ENCODE measurements at places on chromosomes 3 and 15.
A peak's percentile ranks its signal among the peaks of the same experiment; 100 is the strongest.

- DNase-seq: no peak
These were observed 169.5 kb upstream of the THBS1 start for GRCh38 chr15:39411102-39411989.

DNA sequence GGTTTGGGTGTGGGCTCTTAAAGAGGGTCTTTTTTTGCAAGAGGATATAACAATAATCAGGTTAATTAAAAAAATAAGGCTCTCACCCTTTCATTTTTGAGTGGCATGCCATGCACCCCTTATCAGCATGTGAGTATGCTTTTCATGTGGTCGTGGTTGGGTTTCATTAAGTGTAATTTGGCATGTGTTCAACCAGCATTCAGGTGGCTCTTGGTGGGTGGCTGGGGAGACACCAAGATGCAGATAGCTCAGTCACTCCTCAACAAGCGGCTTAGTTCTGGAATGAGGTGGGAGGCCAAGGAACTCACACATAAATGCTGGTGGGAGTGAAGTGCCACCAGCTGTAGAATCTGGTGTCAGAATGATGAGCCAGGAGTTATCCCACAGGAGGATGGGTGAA, 66.8 kb downstream of the FLNB start:
- DNase-seq: no peak

- no peak for DNase-seq
These were observed 14.1 kb downstream of the ACKR2 start for GRCh38 chr3:42823351-42823750.

DNA sequence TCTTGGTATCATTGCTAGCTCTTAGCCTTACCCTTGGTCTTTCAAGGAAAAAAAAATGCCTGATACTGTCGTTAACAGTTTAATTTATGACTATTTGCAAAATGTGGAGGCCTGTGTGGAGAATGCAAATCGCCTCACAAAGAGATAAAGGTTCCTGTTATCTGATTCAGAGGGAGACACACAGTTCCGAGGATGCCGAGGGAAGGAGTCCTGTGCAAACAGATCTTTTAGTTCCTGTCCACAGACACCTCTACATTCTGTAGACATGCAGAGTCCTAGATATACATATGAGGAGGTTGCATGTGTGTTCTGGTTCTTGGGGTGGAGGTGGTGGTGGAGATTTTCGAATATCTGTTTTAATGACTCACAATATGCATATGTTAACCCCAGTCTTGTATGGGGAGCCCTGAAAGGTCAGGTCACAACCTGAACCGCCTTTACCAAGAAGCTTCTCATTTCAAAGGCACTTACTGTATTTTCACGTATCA, 5.7 kb downstream of the NR2F2 start:
- DNase-seq: no peak

- DNase-seq: no peak
These were observed 7.9 kb upstream of the SRP14 start for GRCh38 chr15:40046721-40047414.

DNA sequence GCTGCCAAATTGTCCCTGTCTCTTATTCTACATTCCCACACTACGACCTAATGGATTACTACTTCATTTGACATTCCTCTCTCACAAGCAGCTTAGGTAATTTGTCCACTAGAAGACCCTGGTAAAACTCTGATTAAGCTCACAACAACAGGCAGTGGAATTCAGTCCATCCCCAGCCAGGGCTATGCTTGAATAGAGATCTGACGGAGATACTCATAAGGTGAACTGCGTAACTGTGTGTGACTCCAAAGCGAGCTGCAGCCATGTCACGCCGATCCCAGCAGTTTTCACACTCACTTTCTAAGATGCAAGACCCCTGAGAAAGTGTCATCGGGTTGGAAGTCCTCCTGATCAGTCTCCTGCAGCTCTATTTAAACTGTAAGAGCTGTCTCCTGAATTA, 25.7 kb upstream of the ROBO2 start:
- DNase-seq: no peak

DNA sequence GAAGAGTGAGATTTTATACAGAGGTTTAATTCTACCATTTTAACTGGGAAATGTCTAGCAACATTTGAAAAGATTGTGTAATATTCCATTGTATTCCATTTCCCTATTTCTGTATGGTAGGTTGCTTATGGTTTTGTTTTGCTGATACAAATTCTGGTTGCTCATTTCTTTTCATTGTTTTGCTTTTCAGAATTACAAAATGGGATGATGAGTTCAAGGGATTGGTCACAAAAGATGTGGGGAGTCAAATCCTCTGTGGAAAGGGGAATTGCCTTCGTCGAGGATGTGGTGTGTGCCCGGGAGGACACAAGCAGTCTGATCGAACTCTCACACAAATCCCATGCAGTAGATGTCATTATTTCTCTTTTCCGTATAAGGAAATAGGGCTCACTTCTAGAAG, 18.3 kb downstream of the SLCO3A1 start:
- no peak for DNase-seq

- DNase-seq: no peak
These were observed 10.6 kb upstream of the VWA5B2 start for GRCh38 chr3:184218814-184219213.

- DNase-seq: no peak
These were observed 325 bp downstream of the ALCAM start for GRCh38 chr3:105367063-105367405.

DNA sequence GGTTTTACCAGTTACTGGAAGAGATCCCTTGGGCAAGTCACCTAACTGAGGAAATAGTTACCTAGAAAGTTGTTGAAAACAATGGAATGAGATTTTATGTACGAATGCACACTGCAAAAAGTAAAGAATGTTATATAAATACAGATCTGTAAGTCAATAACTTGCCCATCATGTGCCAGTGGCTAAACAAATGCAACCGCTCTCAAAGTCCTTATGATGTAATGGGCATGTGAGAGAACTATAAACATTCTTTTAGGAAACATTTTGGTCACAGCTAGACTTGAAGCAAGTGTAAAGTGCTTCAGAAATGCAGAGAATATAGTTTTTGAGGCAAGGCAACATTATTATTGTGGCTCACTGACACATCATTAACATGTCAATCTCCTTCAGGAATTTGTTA, 1044.5 kb downstream of the TUSC7 start:
- no peak for DNase-seq

GRCh38 chr15:76863123-76863522, 42.0 kb downstream of the SCAPER start:
- no peak for DNase-seq

DNA sequence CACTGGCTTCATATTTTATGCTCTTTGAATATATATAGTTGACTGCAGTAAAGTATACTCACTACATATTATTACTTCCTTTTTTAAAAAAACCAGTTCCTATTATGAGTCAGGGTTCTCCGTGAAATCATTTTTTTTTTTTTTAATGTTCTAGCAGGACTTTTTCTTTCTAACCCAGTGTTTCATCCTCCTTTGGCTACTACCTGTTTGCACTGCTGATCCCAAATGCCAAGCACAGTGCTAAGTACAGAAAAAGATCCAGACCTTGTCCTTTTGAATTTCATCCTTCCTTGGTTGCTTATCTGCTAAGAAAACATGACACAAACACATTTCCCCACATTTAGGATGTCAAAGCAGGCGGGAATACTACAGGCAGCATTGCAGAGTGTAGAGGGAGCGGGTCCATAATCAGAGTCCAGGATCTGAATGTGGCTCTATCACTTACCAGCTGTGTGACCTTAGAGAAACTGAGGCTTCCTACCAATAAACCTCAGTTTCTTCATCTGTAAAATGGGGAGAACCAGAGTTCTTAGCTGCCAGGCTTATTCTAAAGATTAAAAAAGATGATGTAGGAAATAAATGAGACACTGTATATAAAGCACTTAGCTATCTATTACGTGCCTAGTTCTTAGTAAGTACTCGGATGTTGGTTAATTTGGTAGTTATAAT, 37.2 kb upstream of the ANPEP start:
- no peak for DNase-seq

DNA sequence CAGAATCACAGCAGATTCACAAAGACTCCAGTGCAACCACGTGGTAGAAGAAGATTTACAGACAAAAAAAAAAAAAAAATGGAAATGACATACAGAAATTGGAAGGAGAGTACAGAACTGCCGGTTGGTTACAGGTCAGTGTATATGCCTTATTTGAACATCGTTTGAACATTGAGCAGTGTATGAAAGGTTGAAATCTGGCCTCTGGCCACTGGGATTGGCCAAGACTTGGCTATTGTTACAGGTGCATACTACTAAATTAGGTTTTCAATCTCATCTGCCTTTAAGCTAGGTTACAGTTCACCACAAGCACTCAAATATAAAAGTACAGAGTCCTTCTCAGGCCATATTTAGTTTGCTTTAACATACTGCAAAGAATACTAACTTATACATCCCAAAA, 59.8 kb downstream of the THBS1 start:
- DNase-seq: no peak

DNA sequence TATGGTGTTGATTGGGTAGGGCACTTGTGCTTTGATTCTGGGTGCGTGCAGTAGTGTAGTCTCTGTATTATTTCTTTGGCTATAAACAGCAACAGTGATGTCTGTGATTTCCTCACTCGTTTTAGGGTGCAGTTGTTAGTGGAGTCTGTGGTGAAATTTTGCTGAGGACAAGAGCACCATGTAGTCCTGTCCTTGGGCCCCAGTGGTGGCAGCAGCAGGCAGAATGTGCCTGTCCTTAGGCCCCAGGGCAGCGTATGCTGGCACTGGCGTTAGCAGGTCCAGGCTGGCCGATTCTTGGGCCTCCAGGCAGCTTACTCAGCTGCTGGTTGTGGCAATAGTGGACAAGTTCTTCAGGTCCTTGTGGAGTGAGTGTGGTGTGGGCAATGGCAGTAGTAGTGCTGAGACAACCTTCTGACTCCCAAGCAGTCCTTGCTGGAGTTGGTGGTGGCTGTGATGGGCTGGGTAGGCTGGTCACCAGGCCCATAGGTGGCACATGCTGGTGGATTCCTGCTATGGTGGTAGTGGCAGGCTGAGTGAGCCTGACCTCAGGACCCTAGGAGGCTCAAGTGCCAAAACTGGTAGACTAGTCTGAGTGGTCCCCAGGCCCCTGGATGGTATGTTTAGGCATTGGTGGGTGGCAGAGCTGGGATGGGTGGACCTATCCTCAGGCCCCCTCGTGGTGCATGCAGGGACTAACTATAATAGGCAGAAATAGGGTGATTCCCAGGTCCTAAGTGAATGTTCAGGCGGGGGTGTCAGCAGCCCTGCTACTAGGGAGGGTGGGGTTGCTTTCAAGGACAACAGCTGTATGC, 56.3 kb downstream of the TNFAIP8L3 start:
- no peak for DNase-seq

- no peak for DNase-seq
These were observed 70.1 kb downstream of the ST8SIA2 start for GRCh38 chr15:92463826-92464225.

- no peak for DNase-seq
These were observed 4.8 kb downstream of the CSK start for GRCh38 chr15:74786551-74787165.

DNA sequence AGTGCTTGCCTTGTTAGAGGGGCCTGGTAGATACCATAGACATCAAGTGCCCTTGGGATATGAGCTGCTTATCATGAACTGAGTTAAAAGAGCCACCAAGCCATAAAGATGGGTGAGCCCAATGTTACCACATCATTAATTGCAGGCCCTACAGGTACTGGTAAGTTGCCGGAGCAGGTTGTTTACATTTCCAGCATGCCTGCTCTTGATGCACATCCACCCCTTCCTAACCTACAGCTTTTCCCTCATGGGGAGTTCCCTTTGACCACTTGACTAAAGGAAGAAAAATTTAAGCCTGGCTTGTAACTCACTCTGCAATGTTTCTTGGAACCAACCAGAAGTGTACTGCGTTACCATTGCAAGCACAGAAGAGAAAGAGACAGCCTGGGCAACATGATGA, 24.7 kb upstream of the ULK4 start:
- no peak for DNase-seq

DNA sequence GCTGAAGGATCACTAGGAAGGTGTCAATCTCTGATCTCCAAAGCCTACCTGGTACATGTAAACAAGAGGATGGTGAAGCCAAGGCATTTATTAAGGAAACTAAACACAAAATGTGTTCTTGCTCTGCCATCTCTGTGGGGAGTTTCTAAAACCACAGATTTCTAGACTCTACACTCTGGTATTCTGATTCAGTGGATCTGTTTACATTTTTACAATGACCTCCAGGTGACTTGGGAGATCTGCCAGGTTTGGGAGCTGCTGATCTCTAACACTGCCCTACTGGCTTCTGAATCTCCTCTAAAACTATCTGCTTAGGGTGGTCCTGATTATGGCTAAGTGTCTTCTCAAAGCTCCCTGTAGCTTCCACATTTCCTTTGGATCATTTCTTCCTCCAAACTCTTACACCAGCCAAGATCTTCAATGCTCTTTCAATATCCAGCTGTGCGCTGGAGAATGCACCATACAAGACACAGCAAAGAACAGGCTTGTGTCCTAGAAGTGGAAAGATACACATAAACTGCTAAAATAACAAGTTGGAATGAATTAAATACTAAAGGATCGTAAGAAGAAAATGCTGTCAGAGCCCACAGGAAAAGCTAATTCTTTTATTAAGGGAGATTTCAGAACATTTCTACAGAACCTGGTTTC, 72.7 kb downstream of the GREM1 start:
- DNase-seq: no peak

DNA sequence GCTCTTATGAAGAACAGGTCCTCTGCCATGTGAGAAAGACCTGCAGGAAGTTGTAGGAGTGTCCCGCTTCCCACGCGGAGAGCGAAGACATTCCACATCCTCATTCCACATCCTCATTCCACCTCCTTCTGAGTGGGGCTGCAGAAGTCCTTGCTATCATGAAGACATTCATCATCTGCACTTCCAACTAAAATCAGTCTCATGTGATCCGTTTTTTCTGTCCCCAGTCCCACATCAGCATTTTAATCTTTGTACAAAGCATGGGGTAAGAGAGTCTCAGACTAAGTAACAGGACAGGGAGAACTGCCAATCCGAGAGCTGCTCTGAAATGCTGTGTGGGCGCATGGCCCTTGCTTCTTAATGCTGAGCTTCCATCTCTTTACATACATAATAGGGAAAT, 227.2 kb downstream of the RSRC1 start:
- no peak for DNase-seq

DNA sequence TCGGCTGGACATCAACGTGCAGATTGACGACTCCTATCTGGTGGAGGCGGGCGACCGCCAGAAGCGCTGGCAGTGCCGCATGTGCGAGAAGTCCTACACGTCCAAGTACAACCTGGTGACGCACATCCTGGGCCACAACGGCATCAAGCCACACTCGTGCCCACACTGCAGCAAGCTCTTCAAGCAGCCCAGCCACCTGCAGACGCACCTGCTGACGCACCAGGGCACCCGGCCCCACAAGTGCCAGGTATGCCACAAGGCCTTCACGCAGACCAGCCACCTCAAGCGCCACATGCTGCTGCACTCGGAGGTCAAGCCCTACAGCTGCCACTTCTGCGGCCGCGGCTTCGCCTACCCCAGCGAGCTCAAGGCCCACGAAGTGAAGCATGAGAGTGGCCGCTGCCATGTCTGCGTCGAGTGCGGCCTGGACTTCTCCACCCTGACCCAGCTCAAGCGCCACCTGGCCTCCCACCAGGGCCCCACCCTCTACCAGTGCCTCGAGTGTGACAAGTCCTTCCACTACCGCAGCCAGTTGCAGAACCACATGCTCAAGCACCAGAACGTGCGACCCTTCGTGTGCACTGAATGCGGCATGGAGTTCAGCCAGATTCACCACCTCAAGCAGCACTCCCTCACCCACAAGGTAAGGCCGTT, 34.2 kb downstream of the IDH2 start:
- no peak for DNase-seq

- peak; percentile 48 for DNase-seq
These were observed 332.1 kb downstream of the ARRDC4 start for GRCh38 chr15:98292442-98293240.
